ENCODE measurements at places on chromosomes 7 and 10.
A peak's percentile ranks its signal among the peaks of the same experiment; 100 is the strongest.

DNA sequence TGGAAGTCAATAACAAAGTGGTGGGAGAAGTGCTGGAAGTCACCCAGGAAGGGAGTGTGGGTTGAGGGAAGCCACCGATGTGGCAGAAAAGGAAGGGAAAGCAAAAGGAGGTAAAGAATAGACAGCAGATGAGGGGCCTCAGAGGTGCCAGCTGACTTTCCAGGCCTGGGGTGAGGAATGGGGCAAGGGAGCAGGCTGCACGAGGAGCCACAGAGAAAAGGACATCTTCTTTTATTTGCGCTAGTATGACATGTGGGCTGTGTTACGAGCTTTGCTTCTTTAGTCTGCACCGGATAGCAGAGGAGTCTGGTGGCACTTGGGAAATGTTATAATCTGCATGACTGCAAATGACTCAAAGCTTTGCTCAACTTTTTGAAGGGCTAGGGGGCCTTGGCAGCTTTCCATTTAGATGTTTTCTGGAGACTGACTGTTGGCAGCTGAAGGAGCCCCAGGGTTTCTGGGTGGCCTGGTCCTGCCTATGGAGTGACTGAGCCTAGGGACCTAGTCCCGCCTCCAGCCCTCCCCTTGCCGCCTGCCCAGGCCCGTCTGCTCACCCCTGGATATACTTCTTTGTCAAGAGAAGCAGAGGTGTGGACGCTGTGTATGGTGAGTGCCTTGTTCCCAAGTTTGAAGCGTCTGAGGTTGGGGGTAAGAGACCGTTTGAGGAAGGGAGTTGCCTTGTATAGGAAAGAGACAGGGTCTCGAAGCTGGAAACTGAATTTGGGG, 5.1 kb downstream of the PRXL2A start:
- no peak for DNase-seq

DNA sequence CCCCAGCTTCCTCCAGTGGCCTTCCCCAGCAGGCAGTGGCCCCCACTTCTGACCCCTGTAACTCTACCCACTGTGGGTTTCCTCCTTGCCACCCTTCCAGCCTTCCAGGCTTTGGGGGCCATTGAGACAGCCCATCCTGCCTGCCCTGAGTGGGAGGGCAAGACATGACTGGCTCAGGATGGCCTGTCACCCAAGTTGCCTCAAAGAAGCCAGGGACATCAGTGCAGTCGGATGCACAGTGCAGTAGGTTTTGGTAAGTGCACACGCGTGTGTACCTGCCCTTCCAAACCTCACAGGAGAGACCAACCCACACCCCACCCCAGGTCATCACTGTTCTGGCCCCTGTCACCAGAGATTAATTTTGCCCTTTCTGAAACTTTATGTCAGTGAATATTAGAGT, 22.7 kb downstream of the ZMIZ2 start:
- no peak for DNase-seq

DNA sequence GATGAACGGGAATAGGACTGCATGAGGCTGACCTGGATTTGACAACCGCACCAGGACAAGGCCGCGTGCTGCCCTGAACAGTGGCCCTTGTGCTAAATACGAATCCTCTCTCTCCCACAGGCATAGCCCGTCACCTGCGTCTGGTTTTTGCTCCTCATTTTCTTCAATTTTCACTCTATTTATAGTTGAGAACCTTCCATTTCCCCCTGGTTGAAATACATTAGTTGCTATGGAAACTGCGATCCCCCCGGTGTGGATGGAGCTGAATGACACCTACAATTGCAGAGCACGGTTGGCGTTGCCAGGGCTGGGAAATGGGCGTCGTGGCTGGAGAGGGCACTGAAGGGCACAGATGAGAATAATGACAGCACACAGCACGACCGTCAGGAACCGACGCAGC, 158.6 kb upstream of the PITRM1 start:
- no peak for DNase-seq

GRCh38 chr7:83040484-83040883, 122.2 kb downstream of the PCLO start:
- no peak for DNase-seq

DNA sequence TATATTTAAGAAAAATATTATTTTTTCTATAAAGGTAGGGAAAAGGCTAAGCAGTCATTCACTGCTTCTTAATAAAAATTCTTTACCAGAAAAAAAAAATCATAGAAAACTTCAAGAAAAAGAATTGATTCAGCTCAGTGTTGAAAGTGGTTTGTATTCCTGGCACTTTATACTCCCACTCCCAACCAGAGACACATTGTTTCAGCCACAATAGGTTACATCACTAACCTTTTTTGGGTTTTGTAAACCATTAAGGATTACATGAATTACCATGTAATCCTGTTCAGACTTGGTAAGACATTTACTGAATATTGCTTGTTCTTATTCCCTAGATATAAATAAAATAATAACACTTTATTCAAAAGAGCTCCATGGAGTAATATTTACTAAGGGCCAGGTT, 46.6 kb downstream of the MINPP1 start:
- DNase-seq: no peak

DNA sequence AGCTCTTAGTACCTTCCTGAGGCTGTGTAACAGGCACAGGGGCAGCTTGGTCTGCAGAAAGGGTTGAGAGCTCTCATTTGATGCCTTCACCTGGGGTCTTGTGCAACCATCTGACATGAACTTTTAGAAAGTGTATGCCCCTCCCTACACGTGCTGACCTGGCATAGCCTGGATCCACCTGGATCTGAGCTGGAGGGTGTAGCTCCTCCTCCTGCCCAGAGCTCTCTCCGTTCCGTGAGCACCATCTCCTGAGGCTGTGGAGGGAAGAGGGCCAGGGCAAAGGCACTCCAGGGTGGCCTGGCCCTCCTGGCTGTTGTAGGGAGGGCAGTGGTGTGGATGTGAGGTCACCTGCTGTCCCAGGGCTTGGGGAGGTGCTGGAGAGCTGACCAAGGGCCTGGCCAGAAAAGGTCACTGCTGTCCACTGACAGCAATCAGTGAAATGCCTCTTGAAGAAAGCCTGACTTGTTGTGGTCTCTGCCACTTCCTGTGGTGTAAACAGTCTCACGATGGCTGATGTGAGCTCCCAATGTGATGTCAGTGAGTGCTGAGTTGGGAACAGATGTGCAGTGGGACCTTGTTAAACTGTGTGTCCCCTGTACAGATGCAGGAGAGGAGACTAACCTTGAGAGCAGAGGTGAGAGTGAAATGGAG, 23.0 kb downstream of the AMZ1 start:
- peak; percentile 57 for DNase-seq

DNA sequence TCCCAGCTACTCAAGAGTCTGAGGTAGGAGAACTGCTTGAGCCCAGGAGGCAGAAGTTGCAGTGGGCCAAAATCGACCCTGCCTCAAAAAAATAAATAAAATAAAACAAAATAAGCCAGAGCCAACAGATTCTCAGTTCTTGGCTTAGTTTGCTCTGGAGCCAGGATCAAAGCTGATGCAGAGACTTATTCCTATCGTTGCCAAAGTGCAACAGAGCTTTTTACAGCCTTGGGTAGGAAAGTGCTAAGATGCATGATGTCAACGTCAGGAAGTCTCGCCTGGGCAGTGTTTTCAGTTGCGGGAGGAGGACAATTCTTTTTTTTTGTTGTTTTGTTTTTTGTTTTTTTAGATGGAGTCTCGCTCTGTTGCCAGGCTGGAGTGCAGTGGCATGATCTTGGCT, 43.8 kb upstream of the CYTH3 start:
- no peak for DNase-seq

DNA sequence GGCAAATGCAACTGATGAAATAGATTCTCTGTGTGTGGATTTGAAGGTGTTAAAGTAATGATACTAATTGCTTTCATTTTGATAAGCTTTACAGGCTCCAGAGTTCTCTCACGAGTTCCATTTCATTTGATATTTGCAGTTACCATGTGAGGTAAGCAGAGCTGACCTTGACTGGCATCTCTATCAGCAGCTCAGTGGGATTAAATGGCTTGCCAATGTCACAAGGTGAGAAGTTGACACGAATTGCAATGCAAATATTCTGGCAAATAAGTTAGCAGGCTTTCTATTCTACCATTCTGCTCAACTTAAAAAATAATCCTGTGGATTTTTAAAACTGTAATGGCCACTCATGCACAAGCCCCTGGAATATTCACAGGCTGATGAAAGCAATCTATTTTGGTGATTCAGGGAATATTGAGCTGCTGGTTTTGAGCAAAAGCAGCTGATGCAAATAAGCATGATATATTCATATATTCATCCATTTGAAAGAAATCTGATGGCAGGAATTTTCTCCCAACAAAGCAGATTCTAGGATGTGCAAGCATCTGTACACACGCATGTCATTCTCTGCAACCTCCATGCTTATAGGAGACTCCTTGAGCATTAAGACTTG, 64.5 kb upstream of the ANKRD1 start:
- no peak for DNase-seq

DNA sequence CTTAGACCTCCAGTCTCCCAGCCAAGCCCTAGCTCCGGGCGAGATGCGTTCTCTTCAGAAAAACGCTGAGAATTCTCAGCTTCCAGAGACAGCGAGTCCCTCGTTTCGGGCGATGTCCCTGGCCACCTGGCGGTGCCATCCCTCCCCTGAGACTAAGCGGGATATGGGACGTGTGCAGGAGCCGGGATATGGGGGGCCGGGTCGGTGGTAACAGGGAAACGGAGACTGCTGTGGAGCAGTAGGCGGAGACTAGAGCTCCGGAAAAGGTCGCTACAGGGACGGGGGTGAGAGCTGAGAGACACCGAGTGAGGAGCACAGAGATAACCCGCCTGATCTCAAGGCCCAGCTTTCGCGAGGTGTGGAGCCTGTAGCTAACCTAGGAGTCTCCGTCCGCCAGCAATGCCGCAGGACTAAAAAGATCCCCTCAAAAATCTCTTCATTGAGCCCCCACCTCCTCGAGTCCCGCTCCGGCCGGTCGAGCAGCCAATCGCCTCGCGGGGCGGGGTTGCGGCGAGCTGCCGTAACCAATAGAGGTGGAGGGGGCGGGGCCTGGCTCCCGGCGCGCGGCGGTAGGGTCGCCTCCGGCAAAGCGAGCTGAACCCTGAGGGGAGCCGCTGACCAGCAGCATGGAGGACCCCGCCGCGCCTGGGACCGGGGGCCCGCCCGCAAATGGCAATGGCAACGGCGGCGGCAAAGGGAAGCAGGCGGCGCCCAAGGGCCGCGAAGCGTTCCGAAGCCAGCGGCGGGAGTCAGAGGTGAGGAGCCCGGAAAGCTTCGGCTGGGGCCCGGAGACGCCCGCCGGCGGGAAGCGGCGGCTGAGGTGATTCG, at the start of gene STRIP2:
TSS of gene STRIP2 (plus strand) at position 586 of the 828 bp plus-strand sequence. CDS start at position 627, 41 bp downstream.
- DNase-seq: peak; percentile 92

DNA sequence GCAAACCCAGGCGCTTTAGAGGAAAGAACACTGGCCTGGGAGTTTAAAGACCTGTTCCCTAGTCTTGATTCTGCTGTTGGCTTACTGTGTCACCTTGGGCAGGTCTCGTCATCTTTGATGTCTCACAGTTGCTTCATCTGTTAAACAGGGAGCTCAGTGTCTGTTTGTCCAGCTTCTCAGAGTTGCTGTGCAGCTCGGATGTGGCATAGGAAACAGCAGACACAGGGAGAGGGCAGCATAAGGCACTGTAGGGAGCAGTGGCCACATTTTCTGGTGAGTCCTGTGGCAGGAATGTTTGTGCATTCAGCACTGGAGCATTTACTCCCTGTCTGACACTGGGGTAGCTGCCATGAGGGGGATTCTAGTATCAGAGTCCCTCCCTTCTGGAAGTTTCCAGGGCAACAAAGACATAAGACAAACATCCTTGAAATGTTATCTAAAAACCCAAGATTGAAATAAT, 2.0 kb downstream of the REPIN1 start:
- DNase-seq: no peak

Data from CD4-positive, alpha-beta T cell treated with Interleukin-17A for 4 hours (primary cell).